Stimulated activated CD8-positive, alpha-beta memory T cell treated with anti-CD3 and anti-CD28 coated beads, Interleukin-7, amount 100 ng/mL, for 1 hour (primary cell): ENCODE measurements at places on chromosomes 11 and 22.
A peak's percentile ranks its signal among the peaks of the same experiment; 100 is the strongest.

DNA sequence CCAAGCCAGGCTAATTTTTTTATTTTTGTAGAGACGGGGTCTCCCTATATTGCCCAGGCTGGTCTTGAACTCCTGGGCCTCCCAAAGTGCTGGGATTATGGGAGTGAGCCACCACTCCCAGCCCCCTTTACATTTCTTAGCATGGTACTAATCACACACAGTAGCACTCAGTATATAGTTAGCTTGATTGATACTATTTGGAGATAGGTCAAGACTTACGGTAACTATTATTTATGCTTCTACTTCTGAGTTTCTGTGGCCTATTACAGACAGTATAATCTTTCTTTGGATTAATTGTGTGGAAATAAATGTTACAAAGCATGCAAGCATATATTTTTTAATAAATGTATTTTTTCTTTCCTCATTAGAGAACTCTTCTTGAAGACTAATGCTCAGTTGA is 192.2 kb downstream of the UVRAG start:
- no peak for DNase-seq

GRCh38 chr11:70481625-70482528 is 83.5 kb downstream of the CTTN start:
- DNase-seq: no peak

DNA sequence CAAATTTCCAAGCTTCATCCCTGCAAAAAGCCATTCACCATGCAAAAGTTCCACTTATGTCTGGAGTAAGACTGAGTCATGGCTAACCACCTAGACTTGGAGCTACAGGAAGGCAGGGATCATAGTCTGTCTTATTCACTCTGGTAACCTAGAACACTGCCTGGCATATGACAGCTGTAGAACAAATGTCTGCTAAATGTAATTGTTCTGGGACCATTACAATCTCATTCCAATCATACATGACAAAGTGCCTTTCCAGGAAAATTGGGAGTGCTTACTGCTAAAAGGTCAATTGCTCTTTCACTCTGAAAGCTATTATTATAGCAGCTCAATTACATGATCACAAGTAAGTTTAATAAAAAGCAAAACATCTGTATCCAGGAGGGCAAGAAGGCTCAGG is 99.1 kb upstream of the CHRM4 start:
- DNase-seq: no peak

DNA sequence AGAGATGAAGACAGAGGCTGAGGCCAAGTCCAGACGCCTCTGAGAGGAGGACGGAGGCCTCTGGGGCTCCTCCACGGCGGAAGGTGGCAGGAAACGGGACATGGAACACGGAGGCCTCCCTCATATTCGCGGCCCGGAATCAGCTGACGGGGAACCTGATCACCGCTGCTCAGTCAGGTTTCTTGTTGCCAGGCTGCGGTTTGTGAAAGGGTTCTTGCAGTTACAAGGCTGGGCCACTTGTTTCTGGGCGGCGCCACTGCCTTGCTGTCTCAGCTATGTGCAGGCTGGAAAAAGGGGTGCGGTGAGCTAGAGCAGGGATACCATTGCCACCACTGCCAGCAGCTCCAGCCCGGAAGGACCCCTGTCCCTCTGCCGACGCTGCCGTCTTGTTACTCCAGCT is 10.0 kb upstream of the MMP1 start:
- DNase-seq: no peak

DNA sequence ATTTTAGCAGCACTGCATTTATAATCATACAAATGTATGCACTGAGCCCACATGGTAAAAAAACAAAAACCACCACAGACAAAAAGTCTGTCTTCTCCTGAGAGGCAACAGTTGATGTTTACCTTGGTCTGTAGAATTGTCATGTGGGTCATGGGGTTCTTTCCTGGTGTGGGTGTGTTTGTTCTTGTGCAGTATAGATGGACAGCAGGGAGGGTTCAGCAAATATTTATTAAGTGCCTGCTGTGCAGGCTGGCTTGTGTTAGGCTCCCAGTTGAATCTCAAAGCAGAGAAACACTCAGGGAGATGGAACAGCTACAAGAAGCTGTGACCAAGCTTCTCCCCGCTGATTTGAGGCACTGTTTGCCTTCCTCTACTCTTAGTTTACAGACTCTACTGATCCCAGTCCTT is 82.2 kb downstream of the PISD start:
- no peak for DNase-seq

DNA sequence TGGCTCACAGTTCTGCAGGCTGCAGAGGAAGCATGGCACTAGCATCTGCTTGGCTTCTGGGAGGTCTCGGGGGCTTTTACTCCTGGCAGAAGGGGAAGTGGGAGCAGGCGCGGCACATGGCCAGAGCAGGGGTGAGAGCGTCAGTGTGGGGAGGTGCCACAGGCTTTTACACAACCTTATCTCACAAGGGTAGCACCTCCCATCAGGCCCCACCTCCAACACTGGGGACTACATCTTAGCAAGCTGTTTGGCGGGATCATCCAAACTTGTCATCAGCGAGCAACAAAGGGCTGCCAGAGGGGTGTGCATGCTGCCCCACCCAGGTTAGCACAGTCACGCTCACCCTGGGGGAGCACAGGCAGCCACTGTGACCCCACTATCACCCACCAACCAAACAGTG is 18.9 kb upstream of the YPEL1 start:
- no peak for DNase-seq

GRCh38 chr11:61155312-61155711 is 5.9 kb downstream of the VPS37C start:
- DNase-seq: no peak

GRCh38 chr11:70507466-70508230 is 109.3 kb downstream of the CTTN start:
- DNase-seq: no peak

DNA sequence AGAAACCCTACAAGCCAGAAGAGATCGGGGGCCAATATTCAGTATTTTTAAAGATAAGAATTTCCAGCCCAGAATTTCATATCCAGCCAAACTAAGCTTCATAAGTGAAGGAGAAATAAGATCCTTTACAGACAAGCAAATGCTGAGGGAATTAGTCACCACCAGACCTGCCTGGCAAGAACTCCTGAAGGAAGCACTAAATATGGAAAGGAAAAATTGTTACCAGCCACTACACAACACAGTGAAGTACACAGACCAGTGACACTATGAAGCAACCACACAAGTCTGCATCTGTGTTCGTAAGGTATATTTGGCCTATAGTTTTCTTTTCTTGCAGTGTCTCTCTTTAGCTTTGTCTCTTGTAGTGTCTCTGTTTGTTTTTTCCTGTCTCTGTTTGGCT is 29.0 kb downstream of the TMEM225 start:
- no peak for DNase-seq

- DNase-seq: no peak
Measured at GRCh38 chr22:45888221-45889092, 88.5 kb downstream of the WNT7B start.

- no peak for DNase-seq
Measured at GRCh38 chr11:131686836-131687235, 316.4 kb downstream of the NTM start.

GRCh38 chr22:35567351-35568141 is 26.9 kb downstream of the RASD2 start:
- DNase-seq: no peak

- no peak for DNase-seq
Measured at GRCh38 chr11:75350743-75351540, 519 bp downstream of the ARRB1 start.

- peak; percentile 81 for DNase-seq
Measured at GRCh38 chr22:19431649-19432132, at the start of gene HIRA. Gene HIRA, minus strand, starts transcription at chr22:19431733. Its CDS starts 257 bp downstream, at chr22:19431476.
